CMK (cell line): ENCODE measurements at places on chromosomes 1 and 21.

DNA sequence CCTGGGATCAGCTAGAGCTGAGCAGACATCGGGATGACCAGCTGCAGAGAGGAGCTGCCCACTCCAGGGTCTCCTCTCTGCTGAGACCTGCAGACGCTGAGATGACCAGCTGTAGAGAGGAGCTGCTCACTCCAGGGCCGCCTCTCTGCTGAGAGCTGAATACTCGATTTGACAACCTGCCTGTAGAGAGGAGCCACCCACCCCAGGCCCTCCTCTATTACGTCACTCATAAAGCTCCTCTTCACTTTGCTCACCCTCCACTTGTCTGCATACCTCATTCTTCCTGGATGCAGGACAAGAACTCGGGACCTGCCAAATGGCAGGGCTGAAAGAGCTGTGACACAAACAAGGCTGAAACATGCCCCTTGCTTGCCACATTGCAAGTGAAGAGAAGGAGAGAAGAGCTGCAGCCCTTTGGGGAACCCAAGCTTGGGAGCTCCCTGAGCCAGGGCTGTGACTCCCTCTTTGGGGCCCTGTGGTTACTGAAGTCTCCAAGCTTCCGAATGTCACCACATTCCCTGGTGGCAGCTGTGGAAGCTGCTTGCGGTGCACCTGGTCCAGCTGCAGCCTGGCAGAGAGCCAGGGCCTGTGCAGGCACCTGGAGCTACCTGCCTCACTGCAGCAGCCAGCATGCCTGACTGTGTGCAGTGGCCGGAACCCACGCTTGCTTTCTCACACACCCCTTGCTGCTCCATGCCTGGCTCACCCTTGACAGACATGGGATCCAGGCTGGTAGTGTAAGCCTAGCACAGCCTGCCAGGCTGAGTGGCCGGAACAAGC is 59.6 kb downstream of the CC2D1B start:
- DNase-seq, result no peak

- DNase-seq, result no peak
Observed at GRCh38 chr1:78277253-78277652, 213.5 kb upstream of the PTGFR start.

DNA sequence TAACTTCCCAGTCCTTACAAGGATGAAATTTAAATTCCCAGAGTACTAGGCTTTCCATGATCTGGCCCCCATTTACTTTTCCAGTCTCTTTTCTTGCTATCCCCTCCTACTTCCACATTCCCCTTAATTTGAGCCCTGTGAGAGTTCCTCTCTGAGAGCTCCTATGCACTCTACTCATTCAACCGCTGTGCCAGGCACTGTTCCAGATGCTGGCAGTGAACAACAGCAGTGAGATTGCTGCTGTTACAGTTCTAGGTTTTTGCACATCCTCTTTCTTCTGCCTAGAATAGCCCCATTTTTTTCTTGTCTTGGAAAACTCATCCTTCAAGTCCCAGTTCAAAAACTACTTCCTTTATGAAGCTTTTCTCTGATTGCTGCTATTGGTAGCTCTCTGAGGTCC is 18.8 kb downstream of the ATF6 start:
- no peak for DNase-seq

DNA sequence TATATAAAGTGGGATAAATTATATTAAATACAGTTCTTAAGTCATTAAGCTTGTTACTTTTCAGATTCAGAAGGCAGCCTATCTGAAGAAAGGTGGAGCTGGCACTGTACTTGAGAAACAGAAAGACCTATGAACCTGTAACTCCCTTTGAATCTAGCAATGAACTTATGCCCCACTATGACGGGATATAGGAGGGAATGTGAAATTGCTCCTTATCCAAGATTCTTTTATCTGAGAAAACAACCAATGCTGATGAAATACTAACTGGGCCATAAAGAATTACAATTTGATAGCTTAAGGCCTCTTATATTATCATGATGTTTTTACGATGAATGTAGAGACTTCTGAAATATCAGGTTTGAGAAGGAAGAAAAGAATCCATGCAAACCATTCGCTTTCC is 50.1 kb downstream of the ATP1B1 start:
- no peak for DNase-seq

DNA sequence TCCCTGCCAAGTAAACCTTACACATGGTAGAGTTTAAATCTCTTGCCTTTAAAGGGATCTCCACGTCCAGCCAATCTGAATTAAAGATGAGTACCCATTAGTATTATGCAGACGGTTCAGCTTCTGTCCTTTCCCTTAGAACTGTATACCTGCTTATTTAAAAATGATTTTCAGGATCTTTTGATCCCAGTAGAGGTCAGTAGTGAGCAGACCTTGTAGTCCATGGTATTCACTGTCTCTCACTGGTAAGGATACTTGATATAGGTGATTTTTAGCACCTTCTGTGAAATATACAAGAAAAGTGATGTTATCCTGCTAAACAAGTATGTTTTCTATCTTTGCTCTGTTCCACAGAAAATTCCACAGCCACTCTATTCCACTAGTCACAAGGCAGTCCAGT is 1211.6 kb upstream of the ADGRL4 start:
- no peak for DNase-seq

- DNase-seq, result no peak
Observed at GRCh38 chr21:44437696-44438431, 17.4 kb upstream of the LRRC3 start.

GRCh38 chr1:43622471-43622870 is 27.5 kb upstream of the KDM4A start:
- DNase-seq, result no peak
